ENCODE measurements at places on chromosomes 5 and 9.
A peak's percentile ranks its signal among the peaks of the same experiment; 100 is the strongest.

DNA sequence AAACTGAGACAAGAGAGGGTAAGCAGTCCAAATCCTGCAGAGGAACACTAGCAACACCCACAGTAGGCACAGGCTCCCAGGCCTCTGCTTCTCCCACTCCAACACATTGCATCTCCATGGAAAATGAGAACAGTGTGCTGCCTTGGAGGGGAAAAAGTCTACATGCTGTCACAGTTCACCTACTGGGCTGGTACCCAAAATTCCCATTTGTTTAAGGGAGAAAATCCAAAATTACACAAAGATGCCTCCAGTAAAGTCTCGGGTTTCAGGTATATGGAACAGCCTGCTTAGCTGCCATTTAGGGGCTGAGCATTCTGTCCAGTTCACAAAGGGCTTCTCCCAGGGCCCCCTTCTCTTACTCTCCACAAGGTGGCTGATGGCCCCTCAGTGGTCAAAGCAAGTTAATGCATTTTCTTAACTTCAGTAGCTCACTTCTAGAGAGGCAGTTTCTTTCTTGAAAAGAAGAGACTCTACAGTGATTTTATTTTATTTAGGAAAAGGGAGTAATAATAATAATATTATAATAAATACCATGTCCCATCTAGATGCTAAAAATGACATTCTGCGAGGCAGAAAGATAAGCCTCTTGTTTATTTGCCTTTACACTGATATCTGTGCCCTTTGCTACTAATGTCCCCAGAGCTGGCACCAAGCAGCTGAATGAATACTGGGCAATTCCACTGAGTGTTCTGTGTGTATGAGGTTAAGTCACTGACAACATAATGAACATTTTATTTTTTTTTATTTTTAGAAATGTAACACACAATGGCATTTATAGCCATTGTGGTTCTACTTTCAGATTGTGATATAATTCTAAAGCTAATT, 89.4 kb downstream of the RGS7BP start:
- DNase-seq, result peak; percentile 9

- DNase-seq, result no peak
Measured at GRCh38 chr9:95459851-95460517, 56.8 kb downstream of the PTCH1 start.

GRCh38 chr5:180802325-180803180, at the start of gene MGAT1:
Gene MGAT1, minus strand, starts transcription at chr5:180802806. Its CDS starts 9,835 bp downstream, at chr5:180792971.
- DNase-seq, result peak; percentile 92

DNA sequence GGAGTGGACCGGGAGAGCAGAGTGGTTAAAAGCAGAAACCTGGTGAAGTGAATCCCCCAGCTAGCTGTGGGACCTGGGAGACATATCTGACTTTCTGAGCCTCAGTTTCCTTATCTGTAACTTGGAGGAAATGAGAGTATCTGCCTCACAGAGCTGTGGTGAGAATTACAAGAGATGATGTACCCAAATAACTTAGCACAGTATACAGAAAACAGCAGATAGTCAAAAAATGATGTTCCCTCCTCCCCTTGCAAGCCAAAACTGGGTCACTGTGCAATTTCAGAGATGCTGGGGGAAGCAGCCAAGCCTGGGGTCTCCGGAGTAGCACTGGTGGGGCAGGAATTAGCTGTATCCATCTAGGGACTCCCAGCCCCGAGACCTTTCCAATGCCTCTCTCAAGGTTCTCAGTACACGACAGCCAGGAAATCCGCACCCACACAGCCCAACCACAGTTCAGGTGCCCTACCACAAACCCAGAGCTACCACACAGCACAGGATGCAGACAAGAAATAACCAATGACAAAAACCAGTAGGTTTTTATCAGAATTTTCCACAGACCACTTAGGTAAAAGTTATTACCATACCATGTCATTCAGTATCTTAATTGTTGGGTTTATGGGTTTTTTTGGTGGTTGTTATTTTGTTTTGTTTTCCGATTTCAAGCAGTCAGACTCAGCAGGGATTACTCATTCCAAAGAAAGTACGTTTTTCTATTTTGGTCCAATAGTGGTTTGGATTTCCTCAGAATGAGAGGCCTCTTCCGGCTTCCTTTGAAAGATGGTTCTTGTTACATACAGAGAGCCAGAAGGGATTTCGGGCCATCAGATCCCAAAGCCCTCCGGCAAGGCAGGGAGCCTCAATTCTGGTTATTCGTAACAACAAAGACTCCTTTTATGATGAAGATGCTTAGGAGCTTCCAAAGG, 4.9 kb upstream of the HRH2 start:
- DNase-seq, result no peak

GRCh38 chr5:73322437-73323076, 126.0 kb downstream of the FOXD1 start:
- no peak for DNase-seq

DNA sequence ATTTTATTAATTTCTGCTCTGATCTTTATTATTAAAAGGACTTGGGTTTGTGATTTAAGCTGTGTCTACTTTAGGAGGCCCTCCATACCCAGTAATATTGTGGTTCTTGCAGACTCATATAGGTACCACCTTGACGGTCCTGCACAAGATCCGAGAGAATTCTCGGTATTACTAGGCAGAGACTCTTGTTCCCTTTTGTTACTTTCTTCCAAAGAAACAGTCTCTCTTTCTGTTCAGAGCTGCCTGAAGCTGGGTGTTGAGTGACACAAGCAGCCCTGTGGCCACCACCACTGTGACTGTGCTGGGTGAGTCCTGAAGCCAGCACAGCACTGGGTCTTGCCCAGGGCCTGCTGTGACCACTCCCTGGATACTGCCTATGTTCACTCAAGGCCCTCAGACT, 666.6 kb downstream of the SEMA5A start:
- no peak for DNase-seq

- DNase-seq, result peak; percentile 60
Measured at GRCh38 chr9:129776566-129776937, 23.7 kb upstream of the PTGES start.

Data from cardiac fibroblast (primary cell).